ENCODE measurements at places on chromosomes 7 and 10.

GRCh38 chr10:124341768-124342135 is 77.0 kb downstream of the OAT start:
- DNase-seq, result no peak

DNA sequence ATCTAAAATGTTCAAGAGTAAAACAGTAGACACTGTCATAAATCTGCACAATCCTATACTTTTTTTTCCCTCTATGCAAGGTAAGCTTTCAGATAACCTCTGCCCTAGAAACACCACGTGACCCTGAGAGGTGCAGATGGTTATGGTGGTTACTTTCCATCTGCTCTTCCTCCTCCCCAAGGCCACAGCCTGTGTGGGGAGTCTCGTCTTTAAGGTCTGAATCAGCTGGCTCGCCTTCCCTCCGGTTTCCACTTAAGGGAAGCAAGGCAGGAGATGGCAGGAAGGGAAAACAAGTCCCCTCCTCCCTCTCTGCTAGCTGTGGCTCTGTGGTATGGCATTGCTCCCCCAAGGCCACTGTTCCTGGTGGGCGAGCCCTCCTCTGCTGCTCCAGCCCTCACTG is 181.8 kb downstream of the GLI3 start:
- no peak for DNase-seq

DNA sequence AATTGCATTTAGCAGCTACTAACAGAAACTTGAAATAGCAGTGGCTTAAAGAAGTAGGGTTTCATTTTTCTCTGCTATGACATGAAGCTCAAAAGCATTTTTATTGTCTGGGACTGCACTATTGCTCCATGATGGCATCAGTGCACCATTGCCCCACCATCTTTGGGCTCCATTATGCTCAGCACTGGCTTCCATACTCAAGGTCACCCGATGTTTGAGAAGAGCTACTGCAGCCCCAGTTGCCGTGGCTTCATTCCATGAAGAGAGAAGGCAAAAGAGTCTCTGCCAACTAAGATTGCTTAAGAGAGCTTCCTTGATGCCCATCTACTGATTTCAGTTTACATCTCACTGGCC is 192.2 kb upstream of the LRGUK start:
- DNase-seq, result no peak

DNA sequence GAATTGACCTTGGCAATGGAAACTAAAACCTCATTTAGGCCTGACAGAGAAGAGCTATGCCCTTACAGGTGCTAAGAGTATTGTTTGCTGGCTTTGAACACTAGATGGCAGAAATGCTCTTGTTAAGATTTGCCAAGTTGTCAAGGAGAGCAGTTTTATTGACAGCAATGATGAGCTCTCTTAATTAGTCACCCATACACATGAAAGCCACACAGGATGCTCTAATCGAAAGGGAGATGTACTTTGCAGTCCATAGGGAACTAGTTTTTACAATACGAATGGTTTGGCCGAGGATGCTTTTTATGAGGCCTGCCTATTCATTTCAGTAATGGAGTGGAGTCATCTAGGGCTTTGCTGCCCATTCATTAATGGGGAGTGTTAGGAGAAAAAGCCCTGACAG is 45.4 kb upstream of the MBL2 start:
- DNase-seq, result no peak

- DNase-seq, result no peak
Observed at GRCh38 chr7:123538897-123539296, 4.5 kb upstream of the IQUB start.

DNA sequence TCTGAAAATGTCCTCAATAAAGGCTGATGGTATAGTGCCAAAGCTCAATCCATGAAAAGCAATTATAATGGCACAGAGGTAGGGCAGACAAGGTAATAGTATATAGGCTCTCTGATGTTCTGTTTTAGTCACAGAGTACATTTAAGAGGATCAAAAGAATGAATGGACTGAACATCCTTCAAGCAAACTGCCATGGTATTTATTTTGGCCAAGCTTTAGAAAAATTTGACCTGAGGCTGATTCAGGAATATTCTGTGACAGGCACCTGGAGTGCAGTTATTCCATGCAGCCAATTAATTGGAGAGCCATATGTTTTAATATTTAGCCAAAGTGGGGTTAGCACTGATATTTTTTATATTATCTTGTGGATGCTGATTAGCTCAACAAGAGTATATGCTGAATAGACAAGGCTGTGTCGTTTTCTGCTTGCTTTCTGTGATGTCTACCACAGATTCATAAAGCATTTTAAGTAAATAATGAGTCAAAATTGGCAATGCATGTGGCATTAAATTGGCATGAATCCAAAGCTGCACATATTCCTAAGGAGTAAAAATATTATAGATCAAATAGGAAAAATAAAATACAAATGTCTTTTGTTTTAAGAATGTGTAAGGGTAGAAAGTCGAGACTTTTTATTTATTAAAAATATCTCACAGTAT is 177.4 kb downstream of the PCLO start:
- no peak for DNase-seq

DNA sequence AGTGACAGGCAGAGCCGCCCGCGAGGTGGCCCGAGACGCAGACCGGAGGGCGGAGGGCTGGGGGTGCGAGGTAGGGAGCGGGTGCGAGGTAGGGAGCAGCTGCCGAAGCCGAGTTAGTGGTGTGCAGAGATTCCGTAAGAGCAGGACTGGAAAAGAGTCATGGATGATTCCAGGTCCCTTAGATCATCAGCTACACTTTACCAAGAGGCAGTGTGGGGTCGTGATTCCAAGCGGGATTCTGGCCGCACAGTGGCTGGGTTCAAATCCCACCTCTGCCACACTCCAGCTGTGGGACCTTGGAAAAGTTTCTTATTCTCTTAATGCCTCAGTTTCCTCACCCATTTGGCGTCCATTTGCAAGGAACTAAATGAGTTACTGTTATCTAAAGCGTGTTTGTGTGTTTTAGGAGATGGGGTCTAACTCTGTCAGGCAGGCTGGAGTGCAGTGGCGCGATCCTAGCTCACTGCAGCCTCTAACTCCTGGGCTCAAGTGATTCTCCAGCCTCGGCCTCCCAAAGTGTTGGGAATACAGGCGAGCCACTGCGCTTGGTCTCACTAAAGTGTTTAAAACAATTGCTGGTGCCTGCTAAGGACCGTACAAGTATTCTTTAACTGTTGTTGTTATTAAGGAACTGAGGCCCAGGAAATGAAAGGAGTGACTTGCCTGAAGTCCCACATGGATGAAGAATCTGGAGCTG is 1.1 kb downstream of the NDUFB2 start:
- DNase-seq, result no peak

Measured in esophagus squamous epithelium (tissue), 5 donors.